ENCODE measurements at places on chromosomes 7 and 10.

DNA sequence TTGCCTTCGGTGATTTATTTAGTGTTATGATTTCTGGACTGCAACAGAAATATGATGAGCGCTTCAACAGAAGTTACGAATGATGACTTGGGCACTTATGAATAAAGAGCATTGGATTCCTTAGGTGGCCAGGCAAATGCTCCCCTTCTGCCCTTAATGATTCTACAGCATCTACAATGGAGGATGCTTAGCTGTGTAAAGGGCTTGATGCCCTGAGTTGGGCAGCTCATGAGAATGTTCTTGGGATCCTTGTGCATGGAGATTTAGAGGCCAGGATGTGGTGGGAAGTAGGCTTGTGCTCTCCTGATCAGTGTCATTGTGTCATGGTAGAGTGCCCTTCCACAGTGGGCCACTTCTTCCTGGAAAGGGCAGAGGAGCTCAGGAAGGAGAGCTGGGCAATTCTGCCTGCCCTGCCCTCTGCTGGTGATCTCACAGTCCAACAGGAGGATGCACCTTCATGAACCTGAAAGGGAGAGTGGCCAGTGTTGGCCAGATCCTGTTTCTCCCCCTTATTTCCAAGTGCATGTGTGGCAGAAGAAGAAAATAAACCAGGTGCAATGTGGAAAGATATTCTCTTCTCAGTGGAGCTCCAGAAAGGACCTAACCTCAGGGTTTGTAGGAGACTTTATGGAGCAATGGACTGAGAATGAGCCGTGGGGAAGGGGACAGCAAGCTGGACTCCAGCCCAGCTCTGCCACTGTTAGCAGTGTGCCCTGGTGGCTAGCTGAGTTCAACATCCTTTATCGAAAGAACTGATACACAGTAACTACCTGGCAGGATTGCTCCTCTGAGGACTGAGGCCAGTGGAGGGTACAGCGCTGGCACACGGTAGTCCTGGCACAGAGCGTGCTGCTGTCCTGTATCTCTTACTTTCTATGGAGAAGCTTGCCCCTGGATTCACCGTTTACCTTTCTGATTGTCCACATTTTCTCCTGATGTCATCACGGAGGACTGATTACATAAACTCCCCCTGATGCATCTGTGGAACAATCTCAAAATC lies 182.9 kb downstream of the BMPER start:
- H3K4me1 ChIP-seq, result no peaks in the 10 kb centered on the region
- no peaks in the 10 kb centered on the region for H3K27me3 ChIP-seq
- H3K27ac ChIP-seq, result no peak overlapping the region
- no peak overlapping the region for H3K4me3 ChIP-seq
- DNase-seq, result no peak
- H3K36me3 ChIP-seq, result no peaks in the 10 kb centered on the region

GRCh38 chr10:127485153-127485857 lies 63.8 kb upstream of the NPS start:
- H3K4me1 ChIP-seq, result no peaks in the 10 kb centered on the region
- H3K4me3 ChIP-seq, result no peak overlapping the region
- no peaks in the 10 kb centered on the region for H3K27me3 ChIP-seq

DNA sequence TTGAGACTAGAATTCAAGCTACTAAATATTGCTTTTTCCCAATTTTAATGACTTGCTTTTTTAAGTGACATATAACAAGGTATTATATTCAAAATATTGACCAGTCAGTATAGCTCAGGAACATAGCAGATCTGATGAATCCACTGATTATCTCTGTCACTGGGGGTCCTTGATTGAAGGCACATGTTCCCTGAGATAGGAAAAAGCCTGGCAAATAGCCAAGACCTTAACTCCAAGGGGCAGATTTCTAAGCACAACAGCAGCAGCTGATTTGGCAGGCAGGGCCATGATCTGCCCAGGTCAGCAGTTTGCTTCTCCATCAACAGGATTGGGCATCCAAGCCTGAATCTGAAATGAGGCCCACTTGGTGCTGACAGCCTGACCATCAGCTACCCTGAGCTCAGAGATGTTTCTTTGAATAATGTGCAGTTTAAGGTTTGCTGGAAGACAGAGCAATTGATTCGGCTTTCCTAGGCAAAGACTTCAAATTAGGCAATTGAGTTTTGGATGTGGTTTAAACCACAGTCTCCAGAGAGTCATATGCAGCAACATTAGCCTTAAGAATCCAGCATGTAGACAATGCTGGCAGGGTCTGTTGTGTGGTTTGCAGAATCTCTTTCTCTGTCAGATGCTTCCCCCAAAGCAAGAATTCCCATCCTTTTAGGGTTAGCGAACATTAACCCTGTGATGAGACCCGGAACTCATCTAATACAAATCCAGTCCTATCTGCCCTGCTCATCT lies 352.6 kb downstream of the ADRA2A start:
- no peaks in the 10 kb centered on the region for H3K27me3 ChIP-seq
- no peaks in the 10 kb centered on the region for H3K4me1 ChIP-seq
- no peaks in the 10 kb centered on the region for H3K36me3 ChIP-seq
- DNase-seq, result no peak
- H3K4me3 ChIP-seq, result no peak overlapping the region
- H3K27ac ChIP-seq, result no peak overlapping the region

DNA sequence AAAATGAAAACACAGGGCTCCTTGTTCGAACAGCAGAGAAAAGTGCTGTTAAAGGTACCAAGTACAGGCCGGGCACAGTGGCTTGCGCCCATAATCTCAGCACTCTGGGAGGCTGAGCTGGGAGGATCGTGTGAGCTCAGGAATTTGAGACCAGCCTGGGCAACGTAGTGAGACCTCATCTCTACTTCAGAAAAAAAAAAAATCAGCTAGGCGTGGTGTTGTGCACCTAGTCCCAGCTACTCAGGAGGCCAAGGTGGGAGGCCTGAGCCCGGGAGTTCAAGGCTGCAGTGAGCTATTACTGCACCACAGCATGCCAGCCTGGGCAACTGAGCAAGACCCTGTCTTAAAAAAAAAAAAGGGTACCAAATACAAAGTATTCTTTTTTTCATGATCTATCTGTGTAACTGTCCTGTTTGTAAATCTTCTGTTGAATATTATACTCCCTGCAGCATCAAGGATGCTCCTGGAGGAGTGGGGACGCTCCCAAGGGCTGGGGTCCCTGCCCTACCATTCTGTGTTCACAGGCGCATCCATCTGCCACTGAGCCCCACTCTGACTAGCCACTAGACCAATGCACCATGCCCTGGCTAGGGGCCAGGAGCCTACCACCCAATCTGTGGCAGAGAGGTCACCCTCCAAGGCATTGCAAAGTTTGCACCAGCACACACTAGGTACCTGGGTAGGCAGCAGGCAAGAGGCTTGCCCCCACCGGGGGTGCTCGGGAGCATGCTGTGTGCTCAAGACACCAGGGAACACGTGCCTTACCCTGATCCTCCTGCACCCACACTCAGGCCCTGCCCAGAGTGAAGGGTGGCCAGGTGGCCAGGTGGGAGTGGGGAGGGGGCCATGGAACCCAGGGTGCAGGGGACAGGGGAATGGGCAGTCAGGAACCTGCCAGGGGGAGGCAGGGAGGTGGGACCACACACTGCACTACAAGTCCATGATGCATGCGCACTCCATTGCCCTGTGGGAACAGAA lies 67.3 kb upstream of the KMT2C start:
- no peaks in the 10 kb centered on the region for H3K36me3 ChIP-seq
- H3K4me1 ChIP-seq, result no peaks in the 10 kb centered on the region
- no peak overlapping the region for H3K27ac ChIP-seq
- H3K4me3 ChIP-seq, result no peak overlapping the region
- no peaks in the 10 kb centered on the region for H3K27me3 ChIP-seq

- peak overlapping the region; percentile 75 for H3K27ac ChIP-seq
- no peaks in the 10 kb centered on the region for H3K27me3 ChIP-seq
- no peaks in the 10 kb centered on the region for H3K36me3 ChIP-seq
- H3K4me3 ChIP-seq, result peak overlapping the region; percentile 60
Measured at GRCh38 chr7:7761340-7761973, 43.0 kb upstream of the RPA3 start.

GRCh38 chr7:101950450-101951119 lies 133.2 kb downstream of the CUX1 start:
- H3K4me1 ChIP-seq, result peaks cover 3% of the 10 kb centered on the region
- no peak for DNase-seq

DNA sequence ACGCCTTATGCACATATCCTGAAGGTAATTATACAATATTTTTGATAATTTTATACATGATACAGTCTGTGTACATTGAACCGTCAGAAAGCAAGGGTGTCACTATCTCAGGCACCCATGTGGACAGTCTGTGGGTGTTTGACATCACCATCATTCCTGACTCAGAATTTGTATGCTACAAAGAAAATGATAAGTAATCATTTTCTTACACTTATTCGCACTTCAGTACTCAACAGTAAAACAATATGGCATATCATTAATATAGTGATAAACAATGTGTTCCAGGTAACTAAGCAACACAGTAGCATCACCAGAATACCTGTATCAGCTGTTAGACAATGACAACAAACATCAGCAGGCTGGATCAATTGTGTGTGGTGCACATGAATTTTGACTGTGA lies 17.9 kb downstream of the HECW1 start:
- H3K4me3 ChIP-seq, result no peak overlapping the region
- H3K27ac ChIP-seq, result no peak overlapping the region
- DNase-seq, result no peak
- H3K36me3 ChIP-seq, result no peaks in the 10 kb centered on the region
- H3K27me3 ChIP-seq, result no peaks in the 10 kb centered on the region

- no peak overlapping the region for H3K27ac ChIP-seq
- no peaks in the 10 kb centered on the region for H3K4me1 ChIP-seq
- no peaks in the 10 kb centered on the region for H3K27me3 ChIP-seq
- no peak for DNase-seq
- no peaks in the 10 kb centered on the region for H3K36me3 ChIP-seq
Measured at GRCh38 chr7:36217211-36217960, 64.3 kb downstream of the EEPD1 start.

- no peak overlapping the region for H3K4me3 ChIP-seq
- no peaks in the 10 kb centered on the region for H3K4me1 ChIP-seq
- H3K27ac ChIP-seq, result no peak overlapping the region
- H3K36me3 ChIP-seq, result no peaks in the 10 kb centered on the region
- no peak for DNase-seq
Measured at GRCh38 chr7:40700653-40701421, 566.0 kb downstream of the SUGCT start.

DNA sequence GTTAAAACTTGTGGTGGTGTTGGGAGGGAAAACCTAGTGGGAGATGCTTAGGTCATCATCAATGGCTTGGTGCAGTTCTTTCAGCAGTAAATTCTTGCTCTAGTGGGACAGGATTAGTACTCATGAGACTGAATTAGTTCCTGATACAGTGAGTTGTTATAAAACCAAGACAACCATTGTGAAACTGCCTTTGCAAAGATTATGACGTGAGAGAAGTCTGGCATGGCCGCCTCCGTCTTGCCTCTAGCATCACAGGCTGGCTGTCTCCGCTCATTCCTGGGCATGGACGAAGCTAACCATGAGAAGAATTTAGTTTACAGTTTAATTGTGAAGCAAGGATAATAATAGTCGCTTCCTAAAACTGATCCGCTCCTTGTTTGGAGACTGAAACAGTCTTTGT lies 186.4 kb downstream of the KIF20B start:
- peak overlapping the region; percentile 94 for H3K27ac ChIP-seq
- H3K4me1 ChIP-seq, result peaks cover 52% of the 10 kb centered on the region
- H3K27me3 ChIP-seq, result no peaks in the 10 kb centered on the region
- peak overlapping the region; percentile 6 for H3K4me3 ChIP-seq

DNA sequence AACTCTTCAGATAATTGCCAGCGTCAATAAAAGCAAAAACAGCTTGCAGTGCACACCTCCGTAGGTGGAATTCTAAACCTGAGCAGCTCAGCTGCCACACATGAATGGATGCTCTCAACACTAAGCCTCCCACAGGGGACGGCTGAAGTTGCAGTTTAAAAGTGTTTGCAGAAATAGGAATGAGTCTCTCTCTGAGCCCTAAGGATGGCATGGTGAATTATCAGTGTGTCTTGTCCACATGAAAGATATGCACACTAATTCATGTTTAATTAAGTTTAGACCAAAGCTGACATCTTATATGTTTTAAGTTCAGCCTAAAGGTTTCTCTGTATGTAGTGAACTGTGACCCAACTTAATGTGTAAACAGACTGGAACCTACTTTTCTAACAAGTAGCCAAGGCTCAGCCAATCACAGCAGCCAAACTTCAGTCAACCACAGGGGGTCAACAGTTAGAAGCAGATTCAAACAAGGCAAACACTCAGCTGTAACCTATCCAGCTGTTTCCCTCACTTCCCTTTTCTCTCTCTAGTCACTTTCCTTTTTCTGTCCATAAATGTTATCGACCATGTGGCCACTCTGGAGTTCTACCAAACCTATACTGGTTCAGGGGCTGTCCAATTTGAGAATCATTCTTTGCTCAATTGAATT lies 38.1 kb downstream of the CTTNBP2 start:
- no peaks in the 10 kb centered on the region for H3K36me3 ChIP-seq
- no peaks in the 10 kb centered on the region for H3K4me1 ChIP-seq
- DNase-seq, result no peak
- H3K4me3 ChIP-seq, result no peak overlapping the region

DNA sequence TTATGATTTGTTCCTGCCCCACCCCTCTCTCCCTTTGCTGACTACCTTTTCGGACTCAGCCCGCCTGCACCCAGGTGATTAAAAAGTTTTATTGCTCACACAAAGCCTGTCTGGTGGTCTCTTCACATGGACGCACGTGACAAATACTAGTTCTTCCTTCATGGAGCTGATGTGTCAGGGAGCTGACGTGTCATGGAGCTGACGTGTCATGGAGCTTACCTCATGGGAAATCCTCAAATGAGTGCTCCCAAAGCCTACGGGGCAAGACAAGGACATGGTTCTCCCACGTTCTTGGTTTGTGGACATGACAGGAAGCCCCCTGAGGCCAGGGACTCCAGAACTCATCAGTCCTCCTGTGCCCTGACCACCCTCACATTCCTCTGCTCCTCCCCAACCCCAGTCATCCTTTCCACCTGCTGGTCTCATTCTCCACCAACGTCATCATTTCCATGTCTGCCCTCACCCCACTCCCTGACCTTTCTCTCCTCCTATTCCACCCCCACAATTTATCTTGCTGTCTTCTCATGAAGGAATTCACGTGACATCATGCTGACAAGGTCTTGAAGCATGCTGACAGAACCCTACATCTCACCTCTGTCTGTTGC lies 261.3 kb downstream of the TCERG1L start:
- no peaks in the 10 kb centered on the region for H3K36me3 ChIP-seq
- no peak overlapping the region for H3K27ac ChIP-seq
- DNase-seq, result no peak
- no peaks in the 10 kb centered on the region for H3K4me1 ChIP-seq
- no peaks in the 10 kb centered on the region for H3K27me3 ChIP-seq
- H3K4me3 ChIP-seq, result no peak overlapping the region

- peaks cover 11% of the 10 kb centered on the region for H3K4me1 ChIP-seq
- no peaks in the 10 kb centered on the region for H3K36me3 ChIP-seq
- no peak overlapping the region for H3K4me3 ChIP-seq
- H3K27ac ChIP-seq, result no peak overlapping the region
- DNase-seq, result no peak
- no peaks in the 10 kb centered on the region for H3K27me3 ChIP-seq
Measured at GRCh38 chr7:13093160-13093559, 405.7 kb downstream of the ARL4A start.

DNA sequence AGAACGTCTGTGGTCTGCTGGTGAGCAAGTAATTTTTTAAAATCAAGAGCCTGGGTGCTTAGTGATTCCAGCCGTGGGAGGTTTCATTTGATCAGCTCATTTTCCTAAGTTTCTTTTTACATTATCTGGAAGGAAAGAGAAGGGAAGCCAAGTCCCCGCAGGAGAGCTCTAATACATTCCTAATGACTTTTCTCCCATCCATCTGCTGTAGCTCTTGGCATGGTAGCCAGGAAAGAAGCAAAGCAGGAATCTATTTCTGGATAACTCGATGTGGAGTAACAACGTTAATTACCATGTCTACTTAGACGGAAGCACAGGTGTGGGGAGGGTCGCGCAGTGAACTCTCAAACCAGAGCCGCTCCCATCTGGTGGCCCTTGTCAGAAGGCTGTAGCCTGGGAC lies 121.9 kb downstream of the PAXIP1 start:
- H3K4me3 ChIP-seq, result no peak overlapping the region
- H3K27me3 ChIP-seq, result no peaks in the 10 kb centered on the region
- no peak for DNase-seq
- no peaks in the 10 kb centered on the region for H3K36me3 ChIP-seq

All from B cell (primary cell).